CD4-positive, alpha-beta T cell treated with Interleukin-12 subunit alpha and Interleukin-12 subunit beta, for 1 hour (primary cell): ENCODE measurements at places on chromosomes 5 and 9.

GRCh38 chr5:9160747-9161146, 385.1 kb downstream of the SEMA5A start:
- no peak for DNase-seq

GRCh38 chr9:129464972-129465833, 155.7 kb downstream of the C9orf50 start:
- no peak for DNase-seq

GRCh38 chr5:107570805-107571531, 99.8 kb downstream of the EFNA5 start:
- DNase-seq, result peak; percentile 26

GRCh38 chr9:91727316-91727861, 222.6 kb downstream of the ROR2 start:
- peak; percentile 30 for DNase-seq

DNA sequence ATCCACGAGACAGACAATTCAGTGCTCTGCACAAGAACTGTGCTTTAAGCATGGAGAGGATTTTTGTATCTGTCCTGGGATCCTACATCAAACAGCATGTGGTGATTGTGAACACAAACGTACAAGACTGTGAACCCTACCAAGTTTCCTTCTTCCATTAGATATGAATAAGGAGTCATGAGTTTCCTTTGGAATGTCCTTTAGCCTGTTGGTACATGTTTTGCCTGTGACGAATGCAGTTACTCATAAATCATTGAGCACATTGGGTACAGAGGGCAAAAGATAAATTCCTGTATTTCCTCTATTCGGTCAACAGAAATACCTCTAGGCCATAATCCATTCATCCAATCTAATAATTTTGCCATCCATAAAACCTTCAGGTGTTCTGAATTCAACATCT, 61.5 kb downstream of the FXN start:
- DNase-seq, result no peak

DNA sequence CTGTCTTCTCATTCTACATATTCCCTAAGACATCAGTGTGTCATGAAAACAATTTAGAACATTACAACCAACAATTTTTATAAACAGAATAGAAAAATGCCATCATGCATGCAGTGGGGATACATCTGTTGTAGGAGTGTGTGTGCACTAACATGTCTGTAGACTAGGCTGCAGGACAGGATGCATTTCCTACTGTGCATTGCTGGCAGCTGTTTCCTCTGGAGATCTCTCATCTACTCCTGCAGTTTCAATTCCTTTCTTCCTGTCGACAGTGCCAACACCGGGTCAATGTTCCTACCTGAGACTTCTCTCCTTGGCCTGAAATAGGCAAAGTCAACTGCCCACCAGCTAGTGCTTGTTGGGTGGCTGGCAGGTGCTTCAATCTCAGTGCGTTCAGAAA, 69.8 kb downstream of the ANKH start:
- no peak for DNase-seq

- DNase-seq, result peak; percentile 60
Observed at GRCh38 chr9:136544548-136544963, 1.3 kb downstream of the NOTCH1 start.

DNA sequence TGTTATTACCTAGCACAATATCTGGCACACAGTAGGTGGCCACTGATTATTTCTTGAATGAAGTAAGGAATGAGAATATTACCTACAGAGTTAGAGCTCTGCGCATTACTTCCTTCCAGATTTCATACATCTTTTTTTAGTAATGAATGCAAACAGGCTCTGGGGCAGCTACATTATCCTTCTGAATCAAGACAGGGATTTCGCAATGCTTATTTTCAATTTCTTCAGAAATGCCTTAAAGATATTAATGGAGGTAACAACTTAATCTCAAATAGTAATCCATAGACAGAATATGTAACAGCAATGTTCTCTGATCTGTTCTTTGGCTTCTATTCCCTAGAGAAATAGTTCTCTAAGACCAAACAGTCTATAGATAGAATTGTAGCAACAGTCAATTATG, 32.6 kb downstream of the CDKN2A start:
- DNase-seq, result no peak

DNA sequence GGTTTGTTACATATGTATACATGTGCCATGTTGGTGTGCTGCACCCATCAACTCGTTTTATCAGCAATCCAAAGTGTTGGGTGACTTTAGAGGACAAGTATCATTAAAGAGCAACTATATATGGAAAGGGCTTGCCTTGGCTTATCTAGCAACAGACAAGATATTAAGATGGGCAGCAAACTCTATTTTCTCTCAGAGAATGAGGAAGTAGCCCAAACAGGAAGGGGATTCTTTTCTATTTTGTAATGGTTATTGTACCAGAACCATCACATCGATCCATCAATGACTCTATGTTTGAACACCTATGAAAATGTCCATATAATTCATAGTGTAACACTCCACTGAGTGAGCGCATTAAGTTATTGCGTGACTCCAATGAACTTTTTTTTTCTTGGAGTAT, 260.1 kb upstream of the SLC24A2 start:
- DNase-seq, result no peak

DNA sequence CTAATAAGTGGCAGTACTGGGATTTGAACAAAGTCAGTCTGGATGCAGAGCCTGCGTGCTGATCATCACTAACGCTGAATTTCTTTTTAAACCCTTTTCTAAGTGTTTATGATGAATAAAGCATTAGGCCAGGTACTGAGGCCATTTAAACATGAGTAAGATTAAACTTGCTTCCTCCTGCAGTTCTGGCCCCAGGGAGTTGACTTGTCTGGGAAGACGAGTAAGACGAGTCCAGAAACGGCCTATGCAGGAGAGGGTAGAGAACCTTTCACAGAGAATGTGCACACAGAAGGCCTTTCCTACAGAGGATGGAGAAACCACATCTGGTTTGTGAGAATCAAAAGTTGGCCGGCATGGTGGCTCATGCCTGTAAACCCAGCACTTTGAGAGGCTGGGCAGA, 42.9 kb downstream of the SPRY4 start:
- no peak for DNase-seq

- no peak for DNase-seq
Observed at GRCh38 chr5:151766975-151767374, 4.8 kb upstream of the G3BP1 start.

- DNase-seq, result no peak
Observed at GRCh38 chr5:72288924-72289323, 31.1 kb downstream of the MRPS27 start.
